ENCODE measurements at places on chromosomes 12 and 14. TPM values are rescaled to one million over a fixed set of nuclear protein-coding genes. Genes with fewer than 3 reads are reported as not detected.

The EIF2S1 gene
- 105 TPM for total RNA-seq

The GPHN gene
- 82.4 TPM for total RNA-seq

The COCH gene
- 43.5 TPM for total RNA-seq

The SLC48A1 gene
- 7.4 TPM for total RNA-seq

The SYT1 gene
- total RNA-seq, result 152 TPM

The HOXC11 gene
- not detected for total RNA-seq

The SLC25A21 gene
- 0.25 TPM for total RNA-seq

The KRT83 gene
- total RNA-seq, result not detected

The SLC8A3 gene
- total RNA-seq, result 32.5 TPM

The TPPP2 gene
- not detected for total RNA-seq

The SRRM4 gene
- 13.8 TPM for total RNA-seq

The VAMP1 gene
- total RNA-seq, result 0.98 TPM

The HELB gene
- 3.9 TPM for total RNA-seq

The ADGRD1 gene
- total RNA-seq, result 2.7 TPM

The NELL2 gene
- 1,352 TPM for total RNA-seq

The MIP gene
- not detected for total RNA-seq

The FOXN4 gene
- total RNA-seq, result 0.25 TPM

The WNT1 gene
- total RNA-seq, result not detected

The RNASE7 gene
- total RNA-seq, result not detected

The PMCH gene
- total RNA-seq, result not detected

The SSTR1 gene
- 12.0 TPM for total RNA-seq

The KCNH3 gene
- 3.2 TPM for total RNA-seq

The LBHD2 gene
- total RNA-seq, result not detected

The CNTN1 gene
- total RNA-seq, result 376 TPM

The MMP17 gene
- 22.4 TPM for total RNA-seq

The SLCO1B1 gene
- not detected for total RNA-seq

The DAO gene
- not detected for total RNA-seq

The CCDC177 gene
- 4.2 TPM for total RNA-seq

The KLHL33 gene
- total RNA-seq, result 0.25 TPM

The POTEM gene
- not detected for total RNA-seq

The MAX gene
- total RNA-seq, result 34.2 TPM

The WDR20 gene
- total RNA-seq, result 30.5 TPM

The FOXG1 gene
- total RNA-seq, result 54.8 TPM

The FANCM gene
- total RNA-seq, result 7.9 TPM

The LTB4R2 gene
- 1.2 TPM for total RNA-seq
